Frontal cortex (tissue), 4 donors: ENCODE measurements at places on chromosomes 2 and 18. TPM values are rescaled to one million over a fixed set of nuclear protein-coding genes. Genes with fewer than 3 reads are reported as not detected.

Gene ARHGAP15
- total RNA-seq, result 19.2 TPM

Gene CIB4
- not detected for total RNA-seq

Gene FAM161A
- 29.8 TPM for total RNA-seq

Gene VIT
- total RNA-seq, result 0.41 TPM

Gene PLEKHM3
- 34.6 TPM for total RNA-seq

Gene CFAP65
- total RNA-seq, result 0.82 TPM

Gene C2orf78
- total RNA-seq, result not detected

Gene PAX3
- total RNA-seq, result not detected

Gene STARD6
- total RNA-seq, result 0.82 TPM

Gene ARMC9
- 15.1 TPM for total RNA-seq

Gene SRD5A2
- total RNA-seq, result not detected

Gene NXPH2
- total RNA-seq, result 25.7 TPM

Gene GBX2
- 0.41 TPM for total RNA-seq

Gene CCT7
- total RNA-seq, result 214 TPM

Gene UGT1A10
- total RNA-seq, result not detected

Gene UGT1A4
- total RNA-seq, result not detected
